ENCODE measurements at places on chromosomes 3 and 15.

DNA sequence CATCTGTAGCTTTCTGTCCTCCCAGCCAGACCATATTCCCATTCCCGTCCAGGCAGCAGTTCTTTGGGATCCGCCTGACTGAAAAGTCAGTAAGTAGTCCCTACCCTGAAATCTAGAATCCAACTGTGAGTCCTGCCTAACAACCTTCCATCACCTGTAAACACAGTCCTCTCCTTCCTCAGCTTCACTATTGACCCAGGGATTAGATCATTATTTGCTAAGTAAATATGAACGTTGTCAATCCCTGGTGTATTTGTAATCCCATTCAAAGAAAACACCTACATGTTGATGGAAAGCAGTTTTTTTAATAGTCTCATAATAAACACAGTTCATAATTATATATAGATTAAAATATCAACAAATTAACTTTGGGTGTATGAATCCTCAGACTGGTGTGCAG lies 732 bp downstream of the SAXO2 start:
- DNase-seq: no peak

GRCh38 chr3:25572336-25572735 lies 92.4 kb downstream of the TOP2B start:
- peak; percentile 20 for DNase-seq

- DNase-seq: peak; percentile 55
Observed at GRCh38 chr3:174431717-174432116, 427.4 kb upstream of the NAALADL2 start.

DNA sequence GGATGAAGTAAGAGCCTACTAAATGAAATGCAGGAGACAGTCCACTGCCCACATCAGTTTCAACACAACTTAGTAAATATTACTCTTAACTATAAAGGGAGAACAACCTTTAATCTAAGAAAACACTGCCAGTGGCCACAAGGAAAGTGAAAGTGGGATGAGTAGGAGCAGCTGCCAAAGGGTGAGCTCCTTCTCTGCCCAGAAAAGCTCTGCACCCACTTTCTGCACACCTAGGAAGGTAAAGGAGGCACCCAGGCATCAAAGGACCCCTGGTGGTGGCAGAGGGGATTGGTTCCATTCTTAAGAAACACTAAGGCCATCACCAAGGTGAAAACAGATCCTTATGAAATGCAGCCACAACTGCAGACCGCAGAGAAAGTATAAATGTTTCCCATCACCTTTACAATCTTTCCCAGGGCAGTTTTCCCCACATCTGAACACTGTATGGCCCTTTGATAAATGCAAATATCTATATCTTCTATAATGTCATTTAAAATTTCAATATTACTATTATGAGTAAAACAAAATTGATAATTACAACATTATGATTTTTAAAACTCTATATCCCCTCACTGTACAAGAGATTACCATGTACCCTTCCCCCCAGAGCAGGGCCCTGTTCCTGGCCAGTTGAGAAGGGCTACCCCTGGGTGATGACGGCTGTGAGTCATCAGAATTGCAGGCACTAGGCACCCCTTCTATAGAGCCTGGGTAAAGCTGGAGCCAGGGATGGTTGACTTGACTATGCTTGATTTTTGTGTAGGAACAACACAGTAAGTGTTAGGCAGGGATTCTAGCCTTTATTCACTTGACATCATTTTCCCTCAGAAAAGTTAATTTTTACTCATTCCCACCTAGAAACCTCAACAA lies 92.0 kb downstream of the SNRK start:
- DNase-seq: peak; percentile 39

GRCh38 chr3:106212665-106213222 lies 343.9 kb upstream of the CBLB start:
- DNase-seq: no peak

- DNase-seq: peak; percentile 89
Observed at GRCh38 chr15:74040109-74040850, 42.1 kb downstream of the GOLGA6A start.

DNA sequence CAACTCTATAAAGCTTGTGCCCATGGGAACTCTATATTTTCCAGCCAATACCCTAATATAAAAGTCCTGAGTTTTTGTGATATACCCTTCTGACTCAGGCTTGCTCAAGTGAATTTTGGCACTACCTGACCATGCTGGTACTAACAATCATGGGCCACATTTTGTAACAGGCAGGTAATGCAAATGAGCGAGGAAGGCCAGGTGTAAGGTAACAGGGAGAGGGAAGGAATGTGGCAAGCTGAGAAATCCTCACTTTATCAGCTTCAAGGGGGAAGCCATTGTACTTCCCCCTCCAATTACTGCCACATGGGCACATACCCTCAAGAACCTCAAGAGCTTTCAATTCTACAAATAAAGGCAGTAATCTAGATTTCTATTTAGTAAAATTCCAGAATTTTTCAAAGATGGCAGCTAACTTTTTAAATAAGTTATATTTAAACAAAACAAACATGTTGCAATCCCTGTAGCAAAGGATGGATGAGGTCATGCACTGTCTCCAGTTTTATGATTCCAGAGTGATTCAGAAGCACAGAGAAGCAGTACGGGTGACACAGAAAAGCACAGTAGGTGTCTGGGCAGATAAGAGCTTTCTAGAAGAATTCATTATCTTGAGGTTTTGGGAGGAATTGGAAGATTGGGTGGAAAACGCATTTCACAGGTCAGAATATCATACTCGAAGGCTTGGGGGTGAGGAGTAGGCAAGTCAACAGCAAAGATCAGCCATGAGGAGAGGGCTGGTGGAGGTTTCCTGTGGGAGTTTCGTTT lies 87.6 kb downstream of the FOXP1 start:
- DNase-seq: peak; percentile 82

DNA sequence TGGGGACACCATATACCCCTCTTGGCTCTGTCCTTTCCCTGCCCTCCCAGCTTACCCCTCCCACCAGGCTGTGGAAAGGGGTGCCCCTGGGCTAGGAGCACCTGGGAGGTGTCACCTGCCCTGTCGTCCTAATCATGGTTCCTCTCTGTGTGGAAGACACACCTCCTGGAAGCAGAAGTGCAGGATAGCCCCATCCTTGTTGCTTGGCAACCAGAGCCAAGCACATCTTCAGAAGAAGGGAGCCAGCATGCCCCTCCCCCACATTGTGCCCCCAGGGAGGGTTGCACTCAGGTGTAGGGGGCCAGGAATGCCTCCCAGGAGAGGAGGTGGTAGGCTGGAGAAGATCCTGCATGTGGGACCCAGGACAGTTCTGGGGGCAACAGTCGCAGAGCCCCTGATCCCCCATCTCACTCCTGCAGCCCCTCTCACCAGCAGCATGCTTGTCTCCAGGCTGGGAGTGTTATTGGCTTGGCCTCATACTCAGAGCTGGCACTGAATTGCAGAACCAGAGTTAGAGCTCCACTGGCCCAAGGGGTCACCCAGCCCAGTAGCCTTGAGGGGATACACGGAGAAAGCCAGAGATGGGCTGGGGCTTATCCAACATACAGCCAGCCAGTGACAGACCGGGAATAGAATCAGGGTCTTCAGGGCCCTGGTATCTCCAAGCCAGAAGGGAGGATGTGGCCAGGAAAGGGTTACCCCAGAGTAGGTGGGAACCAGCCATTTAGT lies 8.4 kb downstream of the RAB6B start:
- DNase-seq: no peak
